Brain pericyte (primary cell): ENCODE measurements at places on chromosomes 16 and 17.

DNA sequence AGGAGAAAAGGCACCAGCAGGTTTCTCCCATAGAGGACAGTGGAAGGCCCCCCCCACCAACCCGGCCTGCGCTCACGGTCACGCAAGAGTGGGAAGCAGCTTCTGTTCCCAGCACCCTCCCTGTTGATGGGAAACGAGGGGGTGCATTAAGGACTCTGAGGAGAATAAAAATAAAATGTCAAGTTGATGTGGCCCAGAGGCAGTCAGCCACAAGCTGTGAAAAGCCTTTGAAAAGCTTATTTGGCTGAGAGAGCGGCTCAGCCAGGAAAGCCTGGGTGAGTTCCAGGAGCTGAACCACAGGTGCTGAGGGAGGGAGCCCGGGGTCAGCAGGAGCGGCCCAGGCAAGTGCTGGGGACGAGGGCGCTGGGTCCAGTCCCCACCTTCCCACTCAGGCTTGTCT is 26.9 kb upstream of the SPATA32 start:
- no peak for DNase-seq

GRCh38 chr17:64694207-64694606 is 32.1 kb upstream of the SMURF2 start:
- no peak for DNase-seq

DNA sequence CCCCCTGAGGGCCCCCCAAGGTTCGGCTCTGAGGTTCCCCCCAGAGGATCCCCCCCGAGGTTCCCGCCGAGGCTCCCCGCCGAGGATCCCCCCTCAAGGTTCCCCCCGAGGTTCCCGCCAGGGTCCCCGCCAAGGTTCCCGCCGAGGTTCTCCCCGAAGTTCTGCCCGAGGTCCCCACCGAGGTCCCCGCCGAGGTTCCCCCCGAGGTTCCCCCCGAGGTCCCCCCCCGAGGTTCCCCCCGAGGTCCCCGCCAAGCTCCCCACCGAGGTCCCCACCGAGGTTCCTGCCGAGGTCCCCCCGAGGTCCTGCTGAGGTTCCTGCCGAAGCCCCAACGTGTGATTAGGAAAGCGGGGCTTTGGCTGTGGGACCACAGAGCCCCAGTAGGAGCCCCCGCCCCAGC is 32.2 kb upstream of the SSTR5 start:
- DNase-seq: no peak

GRCh38 chr17:17181666-17182597 is 24.2 kb downstream of the PLD6 start:
- no peak for DNase-seq

DNA sequence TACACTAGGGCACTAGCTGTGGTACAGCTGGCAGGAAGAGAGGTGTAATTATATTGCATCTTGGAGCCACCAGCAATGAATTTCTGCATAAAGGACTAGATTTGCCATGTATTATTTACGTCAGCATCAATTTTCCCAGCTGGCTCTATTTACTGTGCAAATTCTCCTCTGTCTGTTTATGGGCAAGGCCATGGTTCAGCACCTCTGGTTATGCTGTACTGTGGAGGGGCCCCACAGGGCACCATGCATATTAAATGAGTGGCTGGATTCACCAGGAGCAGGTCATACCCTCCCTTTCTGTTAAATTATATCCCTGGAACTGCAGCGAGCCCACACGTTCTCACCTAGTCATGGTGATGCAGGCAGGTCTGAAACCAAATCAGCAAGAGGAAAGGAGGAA is 19.8 kb downstream of the RAD51D start:
- no peak for DNase-seq

- DNase-seq: no peak
These were observed 21.5 kb upstream of the COL1A1 start for GRCh38 chr17:50222922-50223321.
